ENCODE measurements at places on chromosomes 5 and 9.

- DNase-seq: peak; percentile 2
- no peak overlapping the region for H3K27ac ChIP-seq
- no peak overlapping the region for H3K4me3 ChIP-seq
- H3K27me3 ChIP-seq: peaks cover 3% of the 10 kb centered on the region
- H3K36me3 ChIP-seq: no peaks in the 10 kb centered on the region
Observed at GRCh38 chr5:54443270-54443669, 12.2 kb upstream of the HSPB3 start.

DNA sequence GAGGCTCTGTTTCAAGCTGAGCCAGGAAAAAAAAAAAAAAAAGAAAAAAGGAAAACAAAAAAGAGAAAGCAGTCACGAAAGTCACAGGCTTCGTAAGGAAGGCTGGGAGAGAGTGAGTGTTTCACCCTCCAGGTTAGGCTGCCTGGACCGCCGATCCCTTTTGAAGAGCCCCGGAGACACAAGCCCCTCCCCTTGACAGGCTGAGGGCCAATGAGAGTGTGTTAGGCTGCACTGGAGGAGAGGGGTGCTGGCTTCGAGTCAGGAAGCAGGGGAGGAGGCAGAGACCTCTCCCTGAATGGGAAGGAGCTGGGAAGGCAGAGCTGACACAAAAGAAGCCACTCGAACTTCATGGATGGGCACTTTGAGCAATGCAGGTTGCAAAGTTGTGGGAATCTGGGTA, at the start of gene NMUR2:
Gene NMUR2, minus strand, starts transcription at position 135 of the 400 bp plus-strand sequence. CDS start 166 bp downstream, outside the sequence.
- no peak for DNase-seq
- no peaks in the 10 kb centered on the region for H3K4me1 ChIP-seq
- H3K27ac ChIP-seq: no peak within 1 kb of the TSS

DNA sequence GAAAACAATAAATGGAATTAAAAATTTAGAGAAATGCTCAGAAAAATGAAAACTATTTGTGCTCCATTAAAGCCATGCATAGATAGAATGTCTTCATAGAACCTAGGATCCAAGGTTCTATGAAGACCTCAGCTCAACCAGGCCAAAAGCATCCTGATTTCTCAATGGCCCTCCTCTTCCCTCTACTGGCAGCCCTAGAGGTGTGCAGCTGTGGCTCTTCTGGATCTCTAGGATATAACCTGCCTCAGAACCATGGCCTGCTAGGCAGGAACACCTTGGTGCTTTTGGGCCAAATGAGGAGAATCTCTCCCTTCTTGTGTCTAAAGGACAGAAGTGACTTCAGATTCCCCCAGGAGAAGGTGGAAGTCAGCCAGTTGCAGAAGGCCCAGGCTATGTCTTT, 15.1 kb downstream of the IFNA1 start:
- H3K4me1 ChIP-seq: no peaks in the 10 kb centered on the region
- DNase-seq: no peak
- H3K36me3 ChIP-seq: no peaks in the 10 kb centered on the region
- H3K4me3 ChIP-seq: no peak overlapping the region

DNA sequence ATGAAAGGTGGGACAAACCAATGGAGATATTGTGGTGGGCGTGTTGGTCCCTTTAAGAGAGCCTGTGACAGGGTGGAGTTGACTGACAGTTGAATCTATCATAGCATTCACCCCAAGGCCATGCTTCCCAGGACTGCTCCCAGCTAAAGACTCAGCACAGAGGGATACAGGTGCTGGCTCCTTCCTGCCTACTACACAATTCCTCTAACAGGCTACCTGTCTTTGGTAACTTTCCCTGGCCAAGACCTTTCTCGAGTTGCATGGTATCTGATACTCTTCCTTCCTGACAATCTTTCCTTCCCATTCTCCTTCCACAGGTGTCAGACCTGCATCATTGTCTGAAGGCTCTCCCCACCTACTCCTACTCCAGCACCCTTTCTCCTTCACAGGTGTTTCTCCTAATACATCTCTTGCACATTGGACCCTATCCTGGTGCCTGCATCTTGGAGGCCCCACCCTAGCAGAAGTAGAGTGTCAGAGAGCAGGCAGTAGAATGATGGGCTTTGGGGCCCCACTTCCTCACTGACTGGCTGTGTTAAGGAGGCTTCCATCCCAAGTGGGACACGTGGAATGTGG, 120.7 kb upstream of the ALDH1B1 start:
- H3K36me3 ChIP-seq: no peaks in the 10 kb centered on the region
- no peak overlapping the region for H3K27ac ChIP-seq
- peaks cover 4% of the 10 kb centered on the region for H3K27me3 ChIP-seq

GRCh38 chr9:125293134-125293533, 31.5 kb downstream of the GAPVD1 start:
- no peaks in the 10 kb centered on the region for H3K27me3 ChIP-seq
- no peak overlapping the region for H3K4me3 ChIP-seq
- peaks cover 14% of the 10 kb centered on the region for H3K4me1 ChIP-seq
- DNase-seq: no peak

- H3K27ac ChIP-seq: no peak overlapping the region
- H3K27me3 ChIP-seq: peaks cover 2% of the 10 kb centered on the region
- DNase-seq: no peak
- H3K4me1 ChIP-seq: no peaks in the 10 kb centered on the region
- no peaks in the 10 kb centered on the region for H3K36me3 ChIP-seq
Observed at GRCh38 chr5:39340506-39340905, 23.8 kb downstream of the C9 start.

GRCh38 chr9:33517373-33517772, 6.7 kb upstream of the ANKRD18B start:
- H3K36me3 ChIP-seq: no peaks in the 10 kb centered on the region
- no peaks in the 10 kb centered on the region for H3K4me1 ChIP-seq
- H3K27me3 ChIP-seq: peaks cover 9% of the 10 kb centered on the region
- peak; percentile 4 for DNase-seq
- no peak overlapping the region for H3K4me3 ChIP-seq

- no peaks in the 10 kb centered on the region for H3K36me3 ChIP-seq
- no peak for DNase-seq
- H3K27ac ChIP-seq: no peak overlapping the region
- peaks cover 39% of the 10 kb centered on the region for H3K4me1 ChIP-seq
- H3K27me3 ChIP-seq: peaks cover 1% of the 10 kb centered on the region
Observed at GRCh38 chr5:150789450-150789849, 10.9 kb downstream of the SMIM3 start.

DNA sequence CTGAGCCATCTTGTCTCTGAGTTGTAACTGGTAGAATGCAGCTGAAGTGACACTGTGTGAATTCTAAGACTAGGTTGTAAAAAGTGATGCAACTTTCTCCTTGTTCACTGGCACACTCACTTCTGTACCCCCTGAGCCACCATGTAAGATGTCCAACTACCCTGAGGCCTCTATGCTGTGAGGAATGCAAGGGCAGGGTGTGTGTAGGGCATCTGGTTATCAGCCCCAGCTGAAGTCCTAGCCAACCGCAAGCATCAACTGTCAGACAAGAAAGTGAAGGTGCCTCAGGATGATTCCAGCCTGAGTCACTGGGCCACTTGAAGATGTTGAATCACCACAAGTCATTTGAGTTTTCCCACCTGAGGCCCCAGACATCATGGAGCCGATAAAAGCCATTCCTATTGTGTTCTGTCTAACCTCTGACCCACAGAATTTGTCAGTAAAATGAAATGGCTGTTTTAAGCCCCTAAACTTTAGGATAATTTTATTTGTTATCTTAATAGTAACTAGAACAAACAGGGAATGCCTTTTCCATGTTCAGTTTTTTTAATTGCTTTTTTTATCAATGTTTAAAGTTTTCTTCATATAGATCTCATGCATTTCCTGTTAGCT, 18.7 kb upstream of the RHOBTB3 start:
- no peak overlapping the region for H3K27ac ChIP-seq
- DNase-seq: no peak
- H3K4me1 ChIP-seq: peaks cover 11% of the 10 kb centered on the region
- H3K27me3 ChIP-seq: no peaks in the 10 kb centered on the region
- H3K36me3 ChIP-seq: peaks cover 23% of the 10 kb centered on the region

All from immature natural killer cell (primary cell).